ENCODE measurements at places on chromosomes 5 and 9.

- no peak for DNase-seq
Measured at GRCh38 chr9:12764150-12764549, 10.7 kb upstream of the LURAP1L start.

DNA sequence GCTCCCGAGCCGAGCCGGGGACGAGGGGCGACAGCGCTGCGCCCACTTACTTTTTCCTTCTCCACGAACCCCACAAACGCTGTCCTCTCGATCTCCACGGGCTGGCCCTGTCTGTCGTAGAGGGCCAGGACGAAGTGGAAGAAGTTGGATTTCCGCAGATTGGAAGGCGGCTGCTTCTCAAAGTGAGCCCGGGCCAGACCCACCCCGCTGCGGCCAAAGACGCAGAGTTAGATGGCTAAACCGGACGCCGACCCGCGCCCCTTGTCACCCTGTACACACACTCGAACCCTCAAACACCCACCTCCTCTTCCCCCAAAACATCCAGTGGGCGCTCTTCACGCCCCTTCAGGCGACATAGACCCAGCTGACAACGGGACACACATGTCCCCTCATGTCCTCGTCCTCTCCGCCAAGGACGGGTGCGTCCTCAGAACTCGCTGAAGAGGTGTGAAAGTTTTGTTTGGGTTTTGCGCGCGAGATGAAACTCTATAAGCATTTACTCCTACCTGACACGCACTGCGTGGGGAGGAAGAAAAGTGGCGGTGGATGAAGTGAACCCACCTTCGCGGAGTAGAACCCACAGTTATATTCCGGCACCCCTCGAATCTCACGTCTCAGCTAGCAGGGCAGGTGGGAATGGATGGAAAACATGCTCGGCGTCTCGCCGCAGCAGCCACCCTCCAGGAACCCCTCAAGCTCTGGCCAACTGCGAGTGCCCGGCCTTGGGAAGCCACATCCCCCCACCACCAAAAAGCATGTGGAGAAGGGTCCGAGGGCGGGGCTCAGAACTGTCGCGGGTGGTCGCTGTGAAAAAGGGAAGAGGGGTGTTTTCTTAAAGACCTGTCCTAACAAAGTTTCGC, 2.6 kb downstream of the EBF1 start:
- DNase-seq, result no peak

GRCh38 chr9:3491450-3491849, 34.4 kb downstream of the RFX3 start:
- DNase-seq, result no peak

DNA sequence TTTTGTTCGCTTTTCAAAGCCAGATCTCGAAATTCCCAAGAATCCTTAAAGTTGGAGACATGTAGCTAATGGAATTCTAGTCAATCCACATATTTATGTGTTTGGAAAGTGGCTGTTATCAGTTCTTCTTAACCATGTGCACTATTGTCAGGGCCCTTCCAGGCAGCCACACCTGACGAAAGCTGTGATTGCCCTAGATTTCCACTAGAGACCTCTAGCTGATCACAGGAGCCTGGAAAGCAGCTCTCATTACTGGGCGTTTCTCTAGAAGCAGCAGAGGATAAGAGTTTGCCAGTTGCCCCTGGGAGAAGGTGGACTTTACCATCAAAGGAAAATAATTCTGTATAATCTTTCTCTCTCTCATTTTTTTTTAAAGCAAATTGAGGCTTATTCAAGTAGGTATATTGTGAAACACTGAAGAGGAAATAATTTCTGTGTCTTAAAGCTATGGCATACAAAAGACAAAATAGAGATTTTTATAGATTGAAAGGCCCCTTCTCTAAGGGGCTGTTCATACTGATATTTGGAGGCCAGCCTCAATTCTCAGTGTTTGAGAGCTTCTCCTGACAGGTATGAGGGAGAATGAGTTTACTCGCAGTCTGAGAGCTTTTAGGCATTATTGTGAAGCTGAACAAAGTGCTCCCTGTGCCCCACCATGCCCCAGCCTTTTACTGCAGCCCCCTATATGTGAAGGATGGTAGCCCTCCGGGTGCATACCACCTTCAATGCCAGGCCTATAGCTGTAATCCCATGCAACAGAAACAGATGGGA, 405.4 kb upstream of the ACTBL2 start:
- no peak for DNase-seq

DNA sequence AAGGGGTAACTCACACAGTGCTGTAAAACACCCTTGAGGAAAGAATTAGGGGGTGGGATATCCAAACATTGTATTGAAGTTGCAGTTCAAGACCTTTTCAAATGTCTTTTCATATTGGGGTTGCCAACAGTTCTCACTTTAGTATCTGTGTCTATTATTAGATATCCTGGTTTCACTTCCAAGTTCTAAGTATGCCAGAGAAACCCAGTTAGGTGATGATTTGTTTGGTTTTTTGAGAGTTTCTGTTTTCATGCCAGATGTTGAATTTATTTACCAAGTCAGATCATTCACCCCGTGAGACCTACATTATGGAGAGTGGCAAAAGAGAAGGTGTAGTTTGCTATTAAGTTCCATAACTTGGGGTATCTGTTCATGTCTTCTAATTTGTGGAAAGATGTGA, 64.5 kb downstream of the C9orf152 start:
- no peak for DNase-seq

- DNase-seq, result no peak
Measured at GRCh38 chr5:61704289-61704688, 372.2 kb downstream of the ZSWIM6 start.

GRCh38 chr5:56190497-56190896, 42.6 kb downstream of the ANKRD55 start:
- DNase-seq, result no peak

- DNase-seq, result peak; percentile 84
Measured at GRCh38 chr9:93091453-93092081, 4.5 kb upstream of the CARD19 start.

DNA sequence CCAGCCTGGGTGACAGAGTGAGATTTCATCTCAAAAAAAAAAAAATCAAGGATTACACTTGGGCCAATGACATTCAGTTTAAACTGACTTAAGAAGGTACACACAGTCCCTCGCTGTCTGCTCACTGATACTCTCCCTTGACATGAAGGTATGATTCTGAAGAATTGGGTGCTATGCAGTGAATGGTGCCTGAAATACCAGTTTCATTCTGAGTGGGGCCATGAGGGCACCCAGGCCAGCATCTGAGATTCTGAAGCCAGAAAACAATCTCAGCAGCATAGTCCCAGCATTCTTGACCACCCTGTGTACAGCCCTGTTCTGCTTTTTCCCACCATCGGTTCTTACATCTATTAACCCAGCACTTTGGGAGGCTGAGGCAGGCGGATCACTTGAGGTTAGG, 7.8 kb upstream of the ZNF354B start:
- DNase-seq, result no peak

DNA sequence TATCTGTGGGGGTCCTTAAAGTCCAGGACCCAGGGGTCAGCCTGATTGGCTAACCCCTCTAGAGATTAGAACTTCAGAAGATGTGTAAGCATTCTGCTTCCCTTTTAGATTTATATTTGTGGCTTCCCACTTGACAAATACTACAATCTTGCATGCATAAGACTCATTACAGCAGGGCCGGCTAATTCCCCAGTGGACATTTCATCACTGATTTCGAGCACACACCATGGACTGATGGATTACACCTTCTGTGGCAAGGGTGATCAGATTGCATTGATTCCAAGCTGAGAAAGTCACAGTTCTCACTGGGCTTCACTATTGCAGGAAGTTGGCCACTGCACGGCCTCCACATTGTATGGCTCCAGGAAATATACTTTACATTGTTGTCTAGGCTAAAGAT, 65.8 kb upstream of the DAPK1 start:
- DNase-seq, result no peak

- DNase-seq, result no peak
Measured at GRCh38 chr5:62029303-62029702, 276.7 kb upstream of the KIF2A start.

DNA sequence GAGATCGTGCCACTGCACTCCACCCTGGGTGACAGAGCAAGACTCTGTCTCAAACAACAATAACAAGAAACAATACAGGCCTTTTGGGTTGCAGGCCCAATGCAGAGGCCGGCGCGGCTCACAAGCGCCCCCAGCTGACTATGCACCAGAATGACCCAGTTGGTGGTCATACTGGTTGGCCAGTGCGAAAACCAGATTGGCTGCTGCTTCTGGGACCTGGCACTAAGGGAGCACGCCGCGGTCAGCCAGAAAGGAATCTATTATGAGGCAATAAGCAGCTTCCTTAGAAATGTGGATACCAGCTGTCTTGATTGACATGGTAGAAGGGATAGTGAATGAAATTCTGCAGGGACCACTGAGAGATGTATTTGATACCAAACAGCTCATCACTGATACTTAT, 35.0 kb downstream of the RANBP17 start:
- DNase-seq, result no peak

- no peak for DNase-seq
Measured at GRCh38 chr9:89853161-89853560, 248.3 kb downstream of the GADD45G start.

GRCh38 chr9:128927731-128928411, 7.1 kb downstream of the PHYHD1 start:
- DNase-seq, result peak; percentile 83

DNA sequence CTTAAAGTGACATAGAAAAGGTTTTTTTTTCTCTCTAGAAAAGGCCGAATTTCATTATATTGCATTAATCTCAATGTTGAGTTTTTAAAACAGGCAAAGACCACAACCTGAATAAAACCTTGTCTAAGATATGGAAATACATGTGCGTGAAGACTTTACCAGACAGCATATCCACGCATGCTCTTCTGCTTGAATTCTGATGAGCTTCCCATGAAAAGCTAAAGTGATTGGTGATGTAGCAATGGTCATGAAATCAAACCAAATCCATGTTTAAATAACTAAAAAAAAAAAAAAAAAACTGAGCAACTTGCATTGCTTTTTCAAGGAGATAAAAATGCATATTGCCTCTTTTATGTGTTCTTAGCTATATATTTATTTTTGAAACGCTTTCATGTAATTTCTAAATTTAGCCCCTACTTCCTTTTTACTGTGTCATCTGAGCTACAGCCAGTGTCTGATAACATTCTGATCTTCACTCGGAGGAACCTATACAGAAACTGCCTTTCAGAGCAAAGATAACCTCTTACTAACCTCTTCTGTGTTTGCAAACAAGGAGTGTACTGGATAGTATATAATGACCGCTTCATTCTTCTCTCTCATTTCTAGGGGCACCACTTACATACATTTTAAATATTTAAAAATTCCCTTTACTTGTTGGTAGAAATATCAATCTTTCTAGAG, 179.1 kb upstream of the GNA14 start:
- DNase-seq, result no peak

DNA sequence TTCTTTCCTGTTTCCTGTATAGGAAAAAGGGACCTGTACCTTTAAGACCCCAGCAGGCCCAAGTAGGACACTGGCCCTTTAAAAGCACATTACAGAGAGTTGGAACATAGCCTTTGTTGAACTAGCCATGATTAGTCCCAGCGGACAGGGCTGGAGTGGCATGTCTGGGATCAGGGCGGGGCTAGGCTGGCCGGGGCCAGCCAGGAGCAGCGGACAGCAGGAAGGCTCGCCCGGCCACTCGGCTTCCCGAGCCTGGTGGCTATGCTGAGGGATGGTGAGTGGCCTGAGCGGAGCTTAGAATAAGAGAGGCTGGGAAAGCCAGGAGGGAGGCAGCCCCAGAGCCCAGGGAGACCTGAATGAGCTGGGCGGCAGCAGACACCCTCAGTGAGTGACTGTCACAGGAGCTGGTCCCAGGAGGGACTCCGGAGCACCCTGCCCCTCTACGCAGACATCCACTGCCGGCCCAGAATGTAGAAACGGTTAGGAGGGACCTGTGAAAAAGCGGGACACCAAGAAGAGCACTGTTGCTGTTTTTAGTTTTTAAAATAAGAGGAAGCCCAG, 92.1 kb downstream of the DAB2IP start:
- no peak for DNase-seq

DNA sequence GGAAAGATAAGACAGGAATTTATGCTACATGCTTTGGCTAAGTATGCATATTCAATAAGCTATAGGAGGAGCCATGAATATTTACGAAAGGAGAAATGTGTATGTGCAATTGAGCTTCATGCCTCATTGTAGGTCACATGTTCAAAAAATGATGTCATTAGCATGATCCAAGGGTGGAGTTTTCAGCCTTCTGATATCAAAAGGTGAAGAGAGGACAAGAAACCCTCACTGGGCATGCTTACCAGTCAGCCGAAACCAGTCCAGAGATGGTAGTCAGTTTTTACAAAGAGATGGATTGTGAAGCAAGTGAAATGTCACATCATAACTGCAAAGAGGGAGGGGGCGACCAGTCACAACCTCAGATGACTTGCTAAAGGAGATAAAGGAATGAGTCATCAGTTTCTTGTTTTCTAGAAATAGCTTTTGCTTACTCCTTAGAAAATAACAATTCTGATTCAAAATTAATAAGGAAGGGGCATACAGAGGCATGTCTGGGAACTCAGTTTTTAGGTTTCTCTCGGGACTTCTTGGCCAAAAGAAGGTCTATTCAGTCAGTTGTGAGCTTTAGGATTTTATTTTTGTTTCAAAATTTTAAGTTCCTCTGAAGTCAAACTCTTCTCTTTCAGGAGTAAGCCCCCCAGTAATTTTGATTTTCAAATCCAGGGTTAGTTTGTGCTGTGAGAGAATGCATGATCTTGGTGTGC, 1067.8 kb upstream of the EDIL3 start:
- DNase-seq, result no peak

DNA sequence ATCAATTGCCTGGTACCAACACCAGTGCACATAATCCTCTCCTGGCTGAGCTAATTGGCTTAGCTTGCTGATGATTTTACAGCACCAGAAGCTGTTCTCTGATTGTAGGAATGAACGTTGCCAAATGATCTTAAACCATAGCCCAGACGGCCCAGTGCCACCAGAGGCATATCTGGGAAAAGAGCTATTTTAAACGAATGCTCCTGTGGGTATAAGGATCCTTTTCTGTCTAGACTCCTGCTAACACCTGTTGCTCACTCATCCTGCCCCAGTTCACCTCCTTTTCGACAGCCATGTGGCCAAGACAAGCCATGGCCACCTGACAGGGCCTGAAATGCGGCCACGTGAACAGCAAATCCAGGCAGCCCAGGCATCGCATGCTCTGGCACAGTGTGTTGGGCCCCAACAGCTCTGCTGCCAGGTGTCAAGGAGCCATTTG, 289.9 kb upstream of the SLC30A5 start:
- no peak for DNase-seq

DNA sequence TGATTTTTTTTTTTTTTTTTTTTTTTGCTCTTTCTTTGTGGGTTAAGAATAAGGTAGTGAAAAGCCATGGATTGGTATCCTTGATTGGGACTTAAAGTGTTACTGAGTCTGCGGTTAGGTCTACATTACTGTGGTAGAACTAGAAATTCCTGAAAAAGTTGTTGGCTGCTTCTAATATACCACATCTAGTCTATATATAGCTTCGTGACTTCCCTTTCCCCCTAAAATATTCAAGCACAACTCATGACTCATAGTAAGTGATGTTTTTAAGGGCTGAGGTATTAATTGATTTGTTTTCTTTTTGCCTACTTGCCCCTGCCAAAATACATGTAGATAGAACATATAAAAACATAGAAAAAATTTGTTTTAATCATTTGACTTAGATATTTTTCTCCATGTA, 247.6 kb downstream of the TMEM232 start:
- DNase-seq, result no peak
